Stimulated activated naive CD4-positive, alpha-beta T cell treated with Interleukin-2 at 50 U/mL for 16 hours (primary cell): ENCODE measurements at places on chromosomes 1 and 21.

DNA sequence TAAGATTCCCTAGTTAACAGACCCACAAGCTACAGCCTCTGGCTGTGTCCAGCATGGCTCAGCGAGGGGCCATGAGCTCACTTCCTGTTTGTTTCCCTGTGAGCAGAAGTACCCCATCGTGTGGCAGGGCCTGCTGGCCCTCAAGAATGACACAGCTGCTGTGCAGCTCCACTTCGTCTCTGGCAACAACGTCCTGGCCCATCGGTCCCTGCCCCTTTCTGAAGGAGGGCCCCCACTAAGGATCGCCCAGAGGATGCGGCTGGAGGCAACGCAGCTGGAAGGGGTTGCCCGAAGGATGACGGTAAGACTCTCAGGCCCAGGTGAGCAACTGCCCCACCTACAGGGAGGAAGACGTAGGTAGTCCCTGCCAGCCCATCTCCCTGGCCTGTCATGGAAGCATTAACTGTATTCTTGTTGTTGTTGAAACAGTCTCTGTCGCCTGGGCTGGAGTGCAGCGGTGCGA, 38.2 kb downstream of the ZBTB17 start:
- DNase-seq, result no peak

DNA sequence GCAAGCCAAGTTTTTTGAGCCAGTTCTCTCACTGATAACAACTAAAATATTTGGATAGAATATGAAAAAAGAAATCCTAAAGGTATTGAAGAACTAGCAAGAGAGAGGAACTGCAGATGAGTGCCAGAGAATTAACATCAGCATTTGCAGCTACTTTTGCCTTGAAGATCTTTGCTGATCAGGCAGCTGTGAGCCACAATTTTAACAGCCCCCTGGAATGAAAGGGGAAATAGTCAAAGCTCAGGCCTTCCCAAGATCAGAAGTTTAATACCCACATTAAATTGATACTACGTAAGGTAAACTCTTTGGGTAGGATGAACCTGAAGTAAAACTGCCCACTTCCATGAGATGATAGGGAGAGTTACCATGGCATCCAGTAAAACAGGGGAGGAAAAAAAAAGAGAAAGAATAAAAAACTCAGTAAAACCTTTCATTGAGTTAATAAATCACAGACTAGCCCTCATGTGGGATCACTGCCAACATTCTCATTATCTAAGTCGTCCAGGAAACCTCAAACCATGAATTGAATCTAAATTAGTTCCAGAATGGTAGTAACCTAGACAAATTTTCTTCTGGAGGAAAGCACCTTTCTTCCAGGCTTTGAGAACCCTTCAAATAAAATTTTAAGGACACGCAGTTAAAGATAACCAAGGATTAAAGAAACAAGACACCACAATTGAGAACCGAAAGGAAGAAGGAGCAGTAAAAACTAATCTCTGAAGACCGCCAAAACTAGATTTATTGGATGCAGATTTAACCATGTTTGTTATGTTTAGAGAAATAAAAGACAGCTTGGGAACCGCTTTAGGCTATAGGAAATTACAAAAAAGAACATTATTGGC, 28.3 kb downstream of the SCP2 start:
- no peak for DNase-seq

GRCh38 chr1:93704052-93704451, 22.4 kb upstream of the BCAR3 start:
- DNase-seq, result no peak

DNA sequence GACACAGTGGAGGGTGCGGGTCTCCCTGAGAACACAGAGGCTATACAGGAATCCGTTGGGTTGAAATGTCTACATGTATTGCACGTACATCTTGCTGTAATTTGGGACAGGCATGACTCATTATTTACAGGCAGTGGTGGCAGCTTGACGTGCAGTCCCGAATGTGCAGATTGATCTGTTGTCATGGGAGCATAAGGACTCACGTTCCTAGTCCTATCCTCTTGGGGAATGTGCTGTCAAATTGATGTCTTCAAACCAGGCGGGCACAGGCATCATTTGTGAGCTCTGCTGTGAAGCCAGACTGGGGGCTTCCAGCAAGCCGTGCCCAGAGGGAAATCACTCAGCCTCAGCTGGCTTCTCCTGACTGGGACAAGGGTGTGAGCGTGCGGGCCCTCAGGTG, 40.5 kb downstream of the S100B start:
- no peak for DNase-seq

- no peak for DNase-seq
Observed at GRCh38 chr1:99531578-99532275, 114.2 kb upstream of the PALMD start.

- DNase-seq, result no peak
Observed at GRCh38 chr1:161706113-161706481, 932 bp upstream of the FCRLA start.

DNA sequence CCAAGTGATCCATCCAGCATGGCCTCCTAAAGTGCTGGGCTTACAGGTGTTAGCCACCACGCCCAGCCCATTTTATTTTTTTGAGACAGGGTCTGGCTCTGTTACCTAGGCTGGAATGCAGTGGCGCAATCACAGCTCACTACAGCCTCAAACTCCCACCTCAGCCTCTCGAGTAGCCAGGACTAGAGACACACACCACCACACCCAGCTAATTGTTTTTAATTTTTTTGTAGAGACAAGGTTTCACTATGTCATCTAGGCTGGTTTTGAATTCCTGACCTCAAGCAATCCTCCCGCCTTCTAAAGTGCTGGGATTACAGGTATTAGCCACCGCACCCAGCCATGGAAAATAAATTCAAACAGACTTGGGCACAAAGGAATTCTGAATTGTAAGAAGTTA, 31.9 kb downstream of the PUM1 start:
- no peak for DNase-seq

- no peak for DNase-seq
Observed at GRCh38 chr1:43445606-43446387, 7.9 kb downstream of the HYI start.

DNA sequence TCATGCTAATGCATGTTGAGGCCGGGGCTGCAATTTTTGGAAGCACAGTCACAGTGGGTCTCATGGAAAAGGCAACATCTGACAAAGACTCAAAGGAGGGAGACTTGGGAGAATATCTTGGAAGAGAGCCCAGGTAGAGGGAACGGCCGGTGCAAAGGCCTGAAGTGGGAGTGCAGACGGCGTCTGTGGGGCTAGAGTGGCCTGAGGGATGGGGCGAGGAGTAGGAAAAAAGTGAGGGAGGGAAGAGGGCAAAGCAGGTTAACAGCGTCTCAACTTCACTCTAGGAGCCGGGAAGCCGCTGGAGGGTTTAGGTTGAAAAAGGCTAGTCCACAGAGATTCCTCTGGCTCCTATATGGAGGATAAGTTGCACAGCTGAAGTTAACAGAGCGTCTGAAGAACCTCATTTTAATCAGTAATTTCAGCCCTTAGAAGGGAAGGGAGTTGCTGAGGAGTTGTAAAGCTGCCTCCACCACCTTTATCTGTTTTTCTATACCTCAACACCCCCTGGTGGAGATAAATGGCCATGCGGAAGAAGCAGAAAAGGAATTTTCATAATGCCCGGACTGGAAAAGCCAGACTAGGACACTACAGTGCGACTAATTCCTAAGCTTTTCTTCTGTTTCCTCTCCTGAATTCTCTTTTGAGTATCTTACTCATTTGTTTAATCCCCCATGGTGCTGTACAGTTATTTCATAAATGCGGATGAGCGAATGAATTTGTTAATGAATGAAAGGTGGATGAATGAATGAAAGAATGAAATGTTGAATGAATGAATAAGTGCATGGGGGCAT, 78.7 kb upstream of the ZNF281 start:
- DNase-seq, result peak; percentile 1

DNA sequence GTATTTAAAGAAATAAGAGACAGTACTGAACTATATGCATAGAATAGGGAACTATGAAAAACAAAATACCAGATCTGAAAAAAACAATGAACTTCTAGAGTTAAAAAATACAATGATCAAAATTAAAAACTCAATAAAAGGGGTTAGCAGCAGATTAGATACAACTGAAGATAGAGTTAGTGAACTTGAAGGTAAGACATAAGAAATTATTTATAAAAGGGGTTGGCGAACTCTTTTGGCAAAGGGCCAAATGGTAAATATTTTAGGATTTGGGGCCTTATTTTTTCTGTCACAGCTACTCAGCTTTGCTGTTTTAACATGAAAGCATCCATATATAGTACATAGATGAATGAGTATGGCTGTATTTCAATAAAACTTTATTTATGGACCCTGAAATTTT, 111.4 kb downstream of the ST3GAL3 start:
- DNase-seq, result no peak

GRCh38 chr1:94866164-94866807, 46.1 kb downstream of the SLC44A3 start:
- DNase-seq, result no peak

- no peak for DNase-seq
Observed at GRCh38 chr1:906600-907420, 16.9 kb upstream of the SAMD11 start.

DNA sequence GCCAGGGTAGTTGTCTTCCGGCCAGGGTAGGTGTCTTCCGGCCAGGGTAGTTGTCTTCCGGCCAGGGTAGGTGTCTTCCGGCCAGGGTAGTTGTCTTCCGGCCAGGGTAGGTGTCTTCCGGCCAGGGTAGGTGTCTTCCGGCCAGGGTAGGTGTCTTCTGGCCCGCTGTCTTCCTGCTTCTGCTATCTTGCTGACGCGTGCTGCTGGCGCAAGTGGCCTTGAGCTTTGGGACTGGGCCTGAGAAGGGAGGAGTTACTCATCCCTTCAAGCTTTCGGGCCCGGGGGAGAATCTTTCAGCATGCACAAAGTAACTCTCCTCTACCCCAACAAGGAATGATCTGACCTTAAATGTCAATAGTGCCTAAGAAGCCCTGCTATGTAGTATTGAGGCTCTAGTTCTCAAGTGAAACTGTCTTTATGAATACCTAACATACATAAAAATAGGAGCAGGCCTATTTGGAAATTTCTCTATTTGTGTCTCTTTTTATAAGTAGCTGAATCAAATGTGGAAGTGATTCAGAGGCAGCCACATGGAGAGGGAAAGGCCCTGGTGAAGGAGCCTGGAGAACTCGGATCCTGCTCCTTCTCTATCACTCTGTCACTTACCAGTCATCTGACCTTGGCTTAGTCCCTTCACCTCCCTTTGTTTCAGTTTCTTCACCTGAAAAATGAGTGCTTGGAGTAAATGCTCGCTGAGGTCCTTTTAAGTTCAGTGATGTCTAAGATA, 65.6 kb downstream of the RGL1 start:
- DNase-seq, result no peak

DNA sequence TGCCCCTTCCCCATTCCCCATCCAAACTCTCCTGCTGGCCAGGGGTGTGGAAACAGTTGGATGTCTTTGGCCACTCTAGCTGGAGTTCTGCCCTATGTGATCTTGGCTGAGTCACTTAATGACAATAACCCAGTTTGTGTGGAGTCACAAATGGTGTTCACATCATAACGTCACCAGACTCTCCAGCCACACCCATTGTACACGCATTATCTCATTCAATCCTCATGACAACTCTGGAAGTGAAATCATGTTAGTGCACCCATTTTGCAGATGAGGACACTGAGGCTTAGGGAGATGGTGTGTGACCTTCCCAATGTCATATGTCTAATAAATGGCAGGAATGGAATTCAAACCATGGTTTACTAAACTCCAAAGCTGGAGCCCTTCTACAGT, 1.2 kb upstream of the CDA start:
- DNase-seq, result no peak

GRCh38 chr21:25005388-25005787, 601.9 kb downstream of the MRPL39 start:
- DNase-seq, result no peak

- DNase-seq, result no peak
Observed at GRCh38 chr1:117436513-117436912, 69.3 kb downstream of the MAN1A2 start.

- DNase-seq, result no peak
Observed at GRCh38 chr21:27339902-27340301, 373.0 kb upstream of the ADAMTS5 start.

- DNase-seq, result no peak
Observed at GRCh38 chr1:979744-980072, 2.2 kb downstream of the PERM1 start.

DNA sequence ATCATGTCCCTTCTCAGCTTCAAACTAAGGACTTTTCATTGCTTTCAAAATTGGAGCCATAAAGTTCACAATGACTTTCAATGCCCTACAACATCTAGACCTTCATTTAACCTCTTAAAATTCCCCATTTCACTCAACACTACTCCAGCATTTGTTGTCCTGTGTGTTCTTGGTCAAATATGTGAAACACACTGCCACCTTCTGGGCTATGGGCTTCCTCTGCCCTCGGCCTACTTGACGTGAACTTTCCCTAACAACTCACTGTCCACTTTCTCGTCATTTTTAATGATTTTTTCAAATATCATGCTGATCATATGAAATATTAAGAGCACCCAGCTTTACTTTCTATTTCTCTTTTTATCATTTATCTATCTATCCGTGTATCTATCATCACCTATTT, 2018.4 kb downstream of the NCAM2 start:
- no peak for DNase-seq

DNA sequence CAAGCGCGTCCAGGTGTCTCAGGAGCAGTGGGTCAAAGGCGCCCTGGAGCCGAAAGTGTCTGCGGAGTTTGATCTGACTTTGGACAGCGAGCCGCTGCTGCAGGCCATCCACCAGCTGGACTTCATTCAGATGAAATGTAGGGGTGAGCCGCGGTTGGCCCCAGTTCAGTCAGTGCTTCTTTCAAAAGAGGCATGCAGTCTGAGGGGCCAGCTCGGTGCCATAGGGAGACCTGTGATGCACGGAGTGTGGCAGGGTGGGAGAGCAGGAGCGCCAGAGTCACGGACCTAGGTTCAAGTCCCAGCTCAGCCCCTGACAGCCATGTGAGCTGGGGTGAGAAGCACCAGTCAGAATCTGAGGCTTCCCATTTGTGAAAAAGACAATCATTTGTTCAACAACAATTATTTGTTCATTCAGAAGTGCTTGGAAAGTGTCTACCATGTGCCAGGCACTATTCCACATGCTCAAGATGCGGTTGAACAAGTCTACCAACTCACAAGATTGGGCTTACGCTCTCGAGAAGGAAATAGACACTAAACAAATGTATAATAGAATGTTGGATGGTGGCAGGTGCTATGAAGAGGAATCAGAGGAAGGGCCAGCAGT, 39.5 kb upstream of the GNPAT start:
- no peak for DNase-seq

GRCh38 chr1:20266642-20267041, 24.0 kb upstream of the VWA5B1 start:
- DNase-seq, result no peak

GRCh38 chr1:31705080-31705866, 1.5 kb upstream of the COL16A1 start:
- peak; percentile 49 for DNase-seq

- DNase-seq, result no peak
Observed at GRCh38 chr1:29602203-29602602, 365.9 kb downstream of the PTPRU start.
